ENCODE measurements at places on chromosomes 2 and 18.
A peak's percentile ranks its signal among the peaks of the same experiment; 100 is the strongest.

- no peak for DNase-seq
Measured at GRCh38 chr18:44047585-44047984, 633.1 kb upstream of the SETBP1 start.

DNA sequence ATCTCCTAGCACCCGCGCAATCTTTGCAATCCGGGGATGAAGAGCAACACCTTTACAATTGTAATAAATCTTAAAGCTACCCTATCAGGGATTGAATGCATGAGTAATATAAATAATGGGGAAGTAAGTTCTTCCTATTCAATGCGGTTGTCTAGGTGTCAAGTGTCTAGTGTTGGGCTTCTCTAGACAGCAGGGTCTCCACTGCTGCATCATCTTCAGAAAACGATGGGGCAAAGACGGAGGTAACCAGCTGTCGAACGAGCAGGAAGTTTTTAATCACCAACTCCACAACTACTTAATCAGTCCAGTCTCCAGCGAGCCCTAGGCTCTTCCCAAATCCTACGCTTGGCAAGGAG lies 573 bp downstream of the STAM2 start:
- DNase-seq = no peak

GRCh38 chr2:160288324-160288723 lies 88.3 kb upstream of the ITGB6 start:
- no peak for DNase-seq

- peak; percentile 89 for DNase-seq
Measured at GRCh38 chr18:658001-658946, 821 bp downstream of the TYMS start.

DNA sequence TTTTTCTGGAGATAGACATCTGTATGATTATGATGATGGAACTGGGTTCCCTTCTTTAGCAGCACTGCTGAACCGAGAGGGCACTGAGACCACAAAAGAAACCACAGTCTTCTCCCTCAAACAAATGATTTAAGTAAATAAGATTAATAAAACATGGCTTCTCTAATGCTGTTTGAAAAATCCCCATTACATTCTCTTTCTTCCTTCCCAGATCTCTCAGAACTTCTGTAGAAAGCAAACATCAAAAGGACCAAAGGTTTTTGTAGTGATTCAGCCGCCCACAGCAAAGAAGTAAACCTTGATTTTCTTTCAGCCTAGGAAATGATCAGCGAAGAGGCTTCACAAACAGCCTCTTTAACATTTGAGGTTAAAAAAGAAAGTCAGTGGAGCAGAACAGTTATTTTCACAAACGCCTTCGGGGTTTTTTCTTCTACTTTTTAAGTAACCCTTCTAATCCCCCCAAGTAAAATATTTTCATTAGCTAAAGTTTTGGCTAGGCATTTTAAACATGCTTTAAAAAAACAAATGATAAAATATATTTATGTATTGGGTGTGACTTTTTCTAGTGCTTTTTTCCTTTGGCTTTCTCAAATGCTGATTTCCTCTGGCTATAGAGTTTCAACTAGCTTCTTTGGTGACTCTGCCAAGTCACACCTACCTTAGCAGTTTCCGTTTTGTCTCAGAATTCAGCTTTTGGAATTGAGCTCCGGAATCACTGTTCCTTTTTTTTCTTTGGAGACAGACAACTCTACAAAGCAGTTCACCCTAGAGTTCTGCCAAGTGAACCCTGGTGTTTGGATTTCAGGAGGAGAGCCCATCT lies 89.6 kb downstream of the UPP2 start:
- no peak for DNase-seq

- no peak for DNase-seq
Measured at GRCh38 chr2:113181258-113182051, 7.7 kb downstream of the PSD4 start.

DNA sequence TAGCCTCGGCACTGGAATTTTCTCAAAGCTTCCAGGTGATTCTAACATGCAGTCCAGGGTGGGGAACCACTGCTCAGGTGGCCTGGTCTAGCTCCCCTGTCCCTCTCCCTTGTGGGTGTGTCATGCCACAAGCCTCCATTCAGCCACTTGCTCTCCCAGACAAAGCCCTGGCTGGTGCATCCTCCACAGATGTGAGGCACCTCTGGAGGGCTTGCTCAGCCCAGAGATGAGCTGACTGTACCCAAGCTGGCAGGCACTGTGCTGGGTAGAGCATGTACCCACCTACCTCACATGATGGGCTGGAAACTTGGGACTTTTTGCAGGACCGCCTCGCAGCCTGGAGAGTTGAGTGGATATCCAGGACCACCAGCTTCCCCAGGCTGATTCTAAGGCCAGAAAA lies 88.1 kb downstream of the ZBTB7C start:
- DNase-seq = no peak

DNA sequence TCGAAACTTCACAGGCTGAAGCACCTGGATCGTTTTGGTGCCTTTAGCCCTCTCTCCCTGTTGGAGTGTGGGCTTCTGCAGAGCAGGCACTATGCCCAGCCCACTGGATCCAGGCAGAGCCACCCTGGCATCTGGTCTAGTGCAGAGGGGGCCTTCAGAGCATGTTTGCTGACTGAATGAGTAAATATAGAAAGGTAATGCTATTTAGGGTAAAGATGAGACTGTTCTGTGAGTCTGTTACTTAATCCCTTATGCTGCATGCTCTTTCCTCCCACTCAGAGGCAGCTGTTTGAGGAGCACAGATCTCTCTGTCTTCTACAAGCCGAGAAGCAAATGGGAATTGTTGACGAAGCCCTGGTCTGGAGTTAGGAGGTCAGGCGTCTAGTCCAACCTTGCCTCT lies 130.2 kb downstream of the RGPD3 start:
- no peak for DNase-seq
